Suprapubic skin (tissue), 4 donors: ENCODE measurements at places on chromosomes 3 and 15. TPM values are rescaled to one million over a fixed set of nuclear protein-coding genes. Genes with fewer than 3 reads are reported as not detected.

DNA sequence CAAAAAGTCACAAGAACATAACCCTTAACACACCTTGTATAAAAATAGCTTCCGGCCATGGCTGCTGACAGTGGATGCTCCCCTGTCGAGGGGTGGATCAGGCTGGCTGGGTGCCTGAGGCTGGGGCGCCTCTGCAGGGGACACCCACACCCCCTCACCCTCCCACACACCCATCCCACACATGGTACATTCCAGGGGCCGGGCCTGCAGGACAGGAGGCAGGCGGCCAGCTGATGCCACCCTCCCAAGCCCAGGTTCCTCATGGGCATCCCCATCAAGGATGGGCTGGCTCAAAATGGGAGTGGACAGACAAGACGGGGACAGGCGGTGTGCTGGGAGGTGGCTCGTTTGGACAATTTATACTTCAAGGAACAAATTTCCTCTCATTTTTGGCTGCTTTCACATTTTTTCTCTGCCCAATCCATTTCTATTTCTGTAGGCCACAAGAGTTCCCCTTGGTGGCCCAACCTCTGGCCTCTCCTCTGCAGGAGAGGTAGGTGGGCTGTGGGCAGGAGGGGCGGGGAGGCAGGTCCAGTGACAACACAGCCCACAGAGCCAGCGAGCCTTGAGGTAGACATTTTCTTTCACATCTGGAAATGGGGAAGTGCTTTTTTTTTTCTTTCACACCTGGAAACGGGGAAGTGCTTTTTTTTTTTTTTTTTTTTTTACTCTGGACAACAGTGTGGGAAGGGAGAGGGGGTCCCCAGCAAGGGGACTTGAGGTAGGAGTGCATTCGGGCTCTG, 23.3 kb downstream of the RNU5B-1 start:
- H3K4me3 ChIP-seq, result no peak overlapping the region
- no peak for DNase-seq
- H3K27me3 ChIP-seq, result no peaks in the 10 kb centered on the region
- H3K36me3 ChIP-seq, result no peaks in the 10 kb centered on the region

- H3K27me3 ChIP-seq, result no peaks in the 10 kb centered on the region
- peaks cover 5% of the 10 kb centered on the region for H3K4me1 ChIP-seq
- DNase-seq, result no peak
- H3K4me3 ChIP-seq, result no peak overlapping the region
Observed at GRCh38 chr3:77078279-77078678, 38.4 kb downstream of the ROBO2 start.

DNA sequence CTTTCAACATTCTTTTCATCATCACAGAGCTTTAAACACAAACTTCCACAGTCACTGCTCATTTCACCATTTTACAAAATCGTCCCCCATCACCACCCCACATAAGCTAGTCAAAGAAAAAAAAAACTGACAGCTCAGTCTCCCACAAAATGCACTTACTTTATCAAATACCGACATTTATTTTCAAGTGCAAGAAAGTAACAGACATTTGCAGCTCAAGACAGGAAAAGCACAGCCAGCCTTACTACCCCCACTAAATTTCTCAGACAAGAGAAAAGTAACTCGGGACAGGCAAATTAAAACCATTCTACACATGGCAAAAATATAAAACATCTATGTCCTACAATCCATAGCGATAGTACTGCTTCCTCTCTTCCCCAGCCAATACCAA, 402.4 kb downstream of the SHQ1 start:
- peaks cover 32% of the 10 kb centered on the region for H3K4me1 ChIP-seq
- H3K27me3 ChIP-seq, result no peaks in the 10 kb centered on the region
- H3K4me3 ChIP-seq, result peak overlapping the region; percentile 94
- H3K27ac ChIP-seq, result no peak overlapping the region
- no peaks in the 10 kb centered on the region for H3K36me3 ChIP-seq

GRCh38 chr15:62413153-62413552, 248.1 kb upstream of the C2CD4B start:
- no peak overlapping the region for H3K4me3 ChIP-seq
- H3K27ac ChIP-seq, result peak overlapping the region; percentile 18
- H3K27me3 ChIP-seq, result no peaks in the 10 kb centered on the region
- H3K4me1 ChIP-seq, result peaks cover 11% of the 10 kb centered on the region

GRCh38 chr15:68283401-68283800, 5.9 kb downstream of the FEM1B start:
- peaks cover 85% of the 10 kb centered on the region for H3K4me1 ChIP-seq
- H3K27ac ChIP-seq, result no peak overlapping the region
- H3K36me3 ChIP-seq, result peaks cover 3% of the 10 kb centered on the region
- H3K4me3 ChIP-seq, result no peak overlapping the region
- H3K27me3 ChIP-seq, result no peaks in the 10 kb centered on the region
- DNase-seq, result no peak

- no peak for DNase-seq
- no peaks in the 10 kb centered on the region for H3K27me3 ChIP-seq
- H3K4me1 ChIP-seq, result no peaks in the 10 kb centered on the region
- no peak overlapping the region for H3K4me3 ChIP-seq
Observed at GRCh38 chr3:193149998-193150397, 91.0 kb upstream of the PLAAT1 start.

The NPRL2 gene
- total RNA-seq, result 35.6 TPM

The LMAN1L gene
- 0.42 TPM for total RNA-seq

The CCNB2 gene
- 14.1 TPM for total RNA-seq

The SLC9A9 gene
- 27.4 TPM for total RNA-seq
